ENCODE measurements at places on chromosomes 1 and 21. TPM values are rescaled to one million over a fixed set of nuclear protein-coding genes. Genes with fewer than 3 reads are reported as not detected.

DNA sequence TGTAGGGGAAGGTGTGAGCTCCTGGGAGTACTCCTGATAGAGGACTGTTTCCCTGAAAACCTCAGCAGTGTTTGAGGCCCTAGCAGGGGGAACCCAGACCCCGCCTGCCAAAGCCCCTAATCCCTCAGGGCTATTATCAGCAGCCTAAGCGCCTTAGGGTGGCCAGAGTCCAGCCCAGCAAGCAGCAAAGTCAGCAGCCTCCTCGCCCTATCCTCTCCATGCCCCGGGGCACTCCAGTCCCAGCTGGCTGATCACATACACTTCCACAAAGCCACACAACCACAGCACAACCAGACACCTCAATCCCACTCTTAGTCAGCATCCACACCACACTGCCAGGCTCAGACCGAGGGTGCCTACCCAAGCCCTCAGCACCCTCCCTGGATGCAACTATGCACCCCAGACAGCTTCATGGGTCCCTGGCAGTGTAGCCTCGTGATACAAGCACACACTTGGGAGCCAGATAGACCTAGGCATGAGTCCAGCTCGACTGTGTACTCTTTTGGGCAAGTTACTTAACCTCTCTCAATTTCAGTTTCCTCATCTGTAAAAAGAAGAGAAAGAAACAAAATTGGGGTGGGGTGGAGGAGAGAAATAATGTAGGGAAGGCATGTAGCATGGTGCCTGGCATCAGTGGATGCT is 7.1 kb downstream of the IGSF9 start:
- DNase-seq, result peak; percentile 27

GRCh38 chr1:92923664-92924063 is 37.6 kb downstream of the DIPK1A start:
- DNase-seq, result no peak

- DNase-seq, result no peak
These were observed 9.9 kb downstream of the S100A11 start for GRCh38 chr1:152026895-152027294.

- no peak for DNase-seq
These were observed 66.4 kb downstream of the IGSF21 start for GRCh38 chr1:18174037-18174436.

GRCh38 chr1:160406131-160406968 is 6.0 kb downstream of the VANGL2 start:
- no peak for DNase-seq

DNA sequence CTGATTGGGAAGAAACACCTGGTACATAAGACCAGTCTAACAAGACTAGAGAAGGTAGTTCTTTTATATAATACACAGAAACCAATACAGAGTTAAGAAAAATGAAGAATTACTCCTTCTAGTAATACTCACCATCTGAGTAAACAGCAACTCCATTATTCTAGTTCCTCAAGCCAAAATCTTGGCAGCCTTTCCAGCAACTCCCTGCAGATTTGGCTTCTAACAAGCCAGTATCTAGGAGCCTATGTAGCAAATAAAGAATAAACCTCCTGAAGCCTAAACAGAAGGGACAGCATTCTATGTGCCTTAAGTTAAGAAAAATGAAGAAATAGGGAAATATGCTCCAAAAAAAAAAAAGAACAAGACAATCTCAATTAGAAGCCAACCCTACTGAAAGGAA is 24.5 kb downstream of the ERO1B start:
- no peak for DNase-seq

DNA sequence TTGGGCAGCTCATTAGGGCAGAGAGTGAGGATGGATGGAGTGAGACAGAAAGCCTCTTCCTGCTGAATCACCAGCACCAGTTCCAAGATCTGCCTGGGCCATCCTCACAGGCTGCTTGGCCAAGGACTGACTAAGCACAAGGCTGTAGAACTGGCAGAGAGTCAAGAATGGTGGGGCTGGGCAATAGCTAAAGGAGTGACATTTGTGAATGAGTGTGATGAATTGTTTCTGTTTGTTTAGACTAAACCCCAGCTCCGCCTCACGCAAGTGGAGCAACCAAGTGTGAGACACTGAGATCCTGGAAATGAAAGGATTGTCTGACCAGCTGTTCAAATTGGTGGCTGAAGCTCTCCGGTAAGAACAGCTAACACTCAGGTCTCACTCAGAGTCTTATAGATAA is 38.6 kb downstream of the BRINP2 start:
- peak; percentile 78 for DNase-seq

DNA sequence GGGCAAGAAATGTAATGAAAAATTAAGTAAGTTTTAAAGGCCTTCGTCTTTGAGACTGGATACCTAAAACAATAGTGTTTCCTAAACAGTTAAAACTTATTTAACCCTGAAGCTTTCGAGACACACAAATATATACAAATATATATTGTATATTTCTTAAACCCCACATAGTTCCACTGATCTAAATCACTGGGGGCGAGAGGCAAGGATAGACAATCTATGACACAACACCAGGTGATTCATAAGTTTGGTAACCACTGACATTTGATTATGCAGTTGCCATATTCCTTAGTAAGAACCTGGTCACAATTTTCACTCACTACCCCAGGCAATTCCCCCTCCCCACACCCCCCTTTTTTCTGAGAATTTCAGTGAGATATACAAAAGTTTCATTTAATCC is 55.3 kb upstream of the BOLA1 start:
- no peak for DNase-seq

The ZNF697 gene
- 2.0 TPM for total RNA-seq

DNA sequence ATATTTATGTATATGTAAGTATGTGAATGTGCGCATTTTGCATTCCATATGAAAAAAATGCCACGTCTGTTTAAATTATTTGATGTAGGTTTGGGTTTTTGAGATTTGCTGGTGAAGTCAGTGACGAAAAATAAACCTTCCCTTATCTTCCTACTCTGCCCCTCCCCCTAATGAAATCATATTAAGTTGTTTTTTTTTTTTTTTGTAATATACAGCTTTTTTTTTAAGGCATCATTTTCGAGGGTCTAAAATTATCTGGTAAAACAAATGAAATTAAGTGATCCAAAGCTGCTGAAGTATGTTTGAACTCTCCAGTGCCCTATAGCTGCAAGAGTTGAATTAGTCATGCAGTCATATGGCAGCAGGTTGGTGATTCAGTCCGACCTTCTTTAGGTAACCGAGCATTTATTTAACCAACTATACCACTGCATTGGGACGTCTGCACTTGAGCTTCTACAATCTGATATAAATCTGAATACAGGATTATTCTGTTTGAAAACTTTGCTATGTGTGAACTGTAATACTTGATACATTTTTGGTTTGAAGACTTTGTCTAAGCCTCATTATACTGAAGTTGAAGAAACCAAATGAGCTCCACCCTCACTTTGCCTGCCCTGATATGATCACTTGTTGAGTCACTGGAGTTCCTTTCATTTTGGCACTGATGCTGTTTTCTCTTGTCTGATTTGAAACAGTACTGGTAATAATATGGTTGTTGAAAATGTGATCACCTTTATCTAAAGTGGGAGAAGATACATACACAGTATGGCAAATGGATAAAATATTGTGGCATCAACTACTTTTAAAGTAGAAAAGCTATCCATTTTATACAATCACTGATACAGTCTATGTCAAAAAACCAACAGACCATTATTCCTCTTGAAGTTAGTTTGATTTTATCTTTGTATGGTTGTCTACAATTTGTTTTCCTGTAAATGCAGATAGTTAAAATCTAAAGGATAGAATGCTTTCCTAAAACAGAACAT is 11.7 kb downstream of the PDIK1L start:
- DNase-seq, result no peak

- DNase-seq, result no peak
These were observed 87.9 kb upstream of the CSF3R start for GRCh38 chr1:36570478-36571060.

- DNase-seq, result no peak
These were observed 131.1 kb downstream of the NFIA start for GRCh38 chr1:61213245-61214011.
